AG09309 (cell line): ENCODE measurements at places on chromosomes 16 and 17.

- no peak for DNase-seq
These were observed 13.5 kb upstream of the PRKAR1A start for GRCh38 chr17:68498479-68499326.

DNA sequence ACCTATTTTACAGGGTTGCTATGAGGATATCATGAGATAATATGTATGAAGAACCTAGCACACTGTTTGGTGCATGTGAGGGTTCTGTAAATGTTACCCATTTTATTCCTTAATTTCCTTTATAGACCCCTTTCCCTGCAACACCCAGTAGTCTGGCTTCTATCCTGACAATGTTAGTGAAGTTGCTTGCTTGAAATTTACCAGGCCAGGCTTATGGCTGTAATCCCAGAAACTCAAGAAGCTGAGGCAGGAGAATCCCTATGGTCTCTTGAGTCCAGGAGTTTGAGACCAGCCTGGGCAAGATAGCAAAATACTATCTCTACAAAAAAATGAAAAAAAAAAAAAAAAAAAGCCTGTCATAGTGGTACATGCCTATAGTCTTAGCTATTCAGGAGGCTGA, 722.0 kb downstream of the MAF start:
- no peak for DNase-seq

DNA sequence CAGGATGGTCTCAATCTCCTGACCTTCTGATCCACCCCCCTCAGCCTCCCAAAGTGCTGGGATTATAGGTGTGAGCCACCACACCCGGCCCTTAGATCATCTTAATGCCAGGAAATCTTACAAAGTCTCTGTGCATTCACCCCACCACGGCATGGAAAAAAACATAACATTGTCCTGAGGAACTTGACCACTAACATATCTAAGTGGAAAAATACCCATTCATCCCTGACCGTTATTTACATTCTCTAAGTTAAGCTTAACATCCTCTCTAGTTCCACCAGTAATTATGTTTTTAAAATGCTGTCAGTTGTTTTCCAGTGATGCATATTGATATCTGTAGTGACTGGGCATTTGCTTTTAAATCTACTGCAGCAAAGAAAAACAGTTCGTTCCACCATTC, 3.4 kb upstream of the HID1 start:
- no peak for DNase-seq

- DNase-seq = no peak
These were observed 41.8 kb downstream of the IL4R start for GRCh38 chr16:27355610-27356009.

DNA sequence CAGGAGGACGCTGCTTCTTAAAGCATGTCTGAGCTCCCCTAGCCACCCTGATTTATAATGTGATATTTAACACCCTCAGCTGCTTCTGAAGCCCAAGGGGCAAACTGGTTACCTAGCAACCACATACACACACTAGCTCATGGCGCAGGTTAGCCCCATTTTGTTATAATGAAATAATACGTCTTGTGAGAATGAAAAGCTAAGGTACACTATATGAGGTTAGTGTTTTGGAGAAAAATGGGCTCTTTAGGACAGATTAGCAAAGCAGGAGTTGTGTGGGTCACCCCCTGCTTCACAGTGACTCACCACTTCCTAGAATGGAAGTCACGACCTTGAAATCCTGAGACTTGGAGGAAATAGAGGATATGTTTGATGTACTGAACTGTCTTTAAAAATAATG, 404.8 kb upstream of the HSBP1 start:
- DNase-seq = no peak

DNA sequence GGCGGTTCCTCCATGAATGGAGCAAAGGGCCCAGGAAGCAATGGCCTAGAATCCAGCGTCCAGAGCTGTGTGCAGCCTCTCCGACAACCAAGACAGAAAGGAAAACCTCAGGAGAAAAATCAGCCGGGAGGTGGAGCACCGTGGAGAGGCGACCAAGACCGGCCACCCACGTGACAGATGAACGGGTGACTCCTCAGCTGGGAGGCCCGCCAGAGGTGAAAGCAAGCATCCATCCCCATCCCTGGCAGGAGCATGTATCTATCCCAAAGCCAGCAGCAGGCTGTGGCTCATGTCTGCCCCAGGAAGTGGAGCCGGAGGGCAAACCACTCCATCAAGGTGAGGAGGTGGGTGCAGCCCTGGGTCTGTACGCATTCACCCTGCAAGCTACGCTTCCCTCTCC, 52.1 kb downstream of the FOXL1 start:
- DNase-seq = no peak

DNA sequence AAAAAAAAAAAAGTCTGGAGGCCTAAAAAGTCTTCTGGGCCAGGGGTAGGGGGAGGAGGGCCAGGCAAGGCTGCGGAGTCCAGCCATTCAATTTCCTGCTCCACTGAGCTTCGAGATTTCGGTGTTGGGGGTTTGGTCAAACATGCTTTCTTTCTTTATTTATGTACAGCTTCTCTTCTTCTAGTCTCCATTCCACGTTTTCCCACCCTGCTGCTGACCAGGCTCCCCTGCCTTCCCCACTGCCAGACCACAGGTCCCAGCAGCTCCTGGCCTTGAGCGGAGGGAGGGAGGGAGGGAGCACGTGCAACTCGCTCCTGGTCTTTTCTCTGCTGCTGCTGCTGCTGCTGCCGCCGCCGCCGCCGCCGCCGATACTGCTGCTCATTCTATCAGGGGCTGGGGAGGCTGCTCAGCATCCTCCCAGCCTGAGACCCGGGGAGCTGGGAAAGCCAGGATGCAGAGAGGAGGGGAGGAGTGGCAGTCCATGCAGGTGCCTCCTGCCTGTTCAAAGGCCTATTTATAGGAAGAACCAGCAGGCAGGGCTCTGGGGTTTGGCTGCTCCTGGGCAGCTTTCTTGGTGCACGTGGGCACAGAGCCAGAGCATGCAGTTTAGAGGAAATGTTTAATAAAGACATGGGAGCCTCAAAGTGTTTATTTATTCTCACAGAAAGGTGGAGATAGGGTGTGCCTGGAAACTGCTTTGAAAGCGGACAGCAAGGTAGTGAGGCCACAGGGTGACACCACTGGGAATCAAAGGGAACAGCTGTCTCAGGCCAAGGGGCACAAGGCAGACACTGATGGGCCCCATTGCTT, 23.4 kb upstream of the ZFHX3 start:
- no peak for DNase-seq

DNA sequence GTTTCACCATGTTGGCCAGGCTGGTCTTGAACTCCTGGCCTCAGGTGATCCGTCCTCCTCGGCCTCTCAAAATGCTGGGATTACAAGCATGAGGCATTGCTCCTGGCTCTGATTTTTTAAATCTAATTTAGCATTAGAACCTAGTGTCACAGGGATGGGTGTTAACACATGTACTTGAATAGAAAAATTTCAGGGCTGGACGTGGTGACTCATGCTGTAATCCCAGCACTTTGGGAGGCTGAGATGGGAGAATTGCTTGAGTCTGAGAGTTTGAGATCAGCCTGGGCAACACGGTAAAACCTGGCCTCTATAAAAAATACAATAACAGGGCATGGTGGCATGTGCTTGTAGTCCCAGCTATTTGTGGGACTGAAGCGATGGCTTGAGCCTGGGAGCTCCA, 6.0 kb upstream of the RNF135 start:
- DNase-seq = no peak

DNA sequence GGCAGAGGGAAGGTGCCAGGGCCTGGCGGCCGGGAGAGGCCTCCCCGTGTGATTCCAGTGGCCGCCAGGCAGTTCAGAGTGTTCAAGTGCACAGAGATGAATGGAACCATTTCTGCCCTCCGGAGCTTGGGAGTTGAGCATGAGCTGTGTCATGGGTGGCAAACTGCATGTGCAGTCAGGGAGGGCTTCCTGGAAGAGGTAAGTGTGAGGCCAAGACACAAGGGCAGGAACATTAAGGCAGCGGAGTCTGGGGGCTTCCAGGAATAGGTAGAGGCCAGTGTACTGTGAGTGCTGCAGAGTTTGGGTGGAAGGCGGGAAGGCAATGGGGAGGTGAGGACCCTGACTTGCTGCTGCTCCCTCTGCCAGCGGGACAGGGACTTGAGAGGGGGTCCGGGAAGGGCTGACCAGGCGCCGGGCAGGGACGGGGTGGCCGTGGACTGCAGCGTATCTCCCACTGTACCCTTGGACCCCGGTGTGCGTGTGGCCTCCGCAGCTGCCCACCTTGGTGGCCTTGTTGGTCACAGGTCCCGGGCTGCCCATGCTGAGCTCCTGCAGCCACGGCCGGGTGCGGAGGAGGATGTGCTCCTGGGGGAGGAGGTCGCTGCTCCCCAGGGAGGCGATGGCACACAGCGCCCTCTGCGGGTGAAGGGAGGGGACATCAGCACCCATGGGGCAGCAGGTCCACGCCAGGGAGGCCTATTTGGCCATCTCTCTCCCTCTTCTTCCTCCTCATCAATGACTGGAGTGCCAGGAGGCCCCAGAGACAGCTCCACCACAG, 7.5 kb upstream of the CEP131 start:
- no peak for DNase-seq

GRCh38 chr17:39627712-39628516, 1.2 kb downstream of the PPP1R1B start:
- no peak for DNase-seq

- DNase-seq = no peak
These were observed 28.5 kb upstream of the NACA2 start for GRCh38 chr17:61619493-61619892.

DNA sequence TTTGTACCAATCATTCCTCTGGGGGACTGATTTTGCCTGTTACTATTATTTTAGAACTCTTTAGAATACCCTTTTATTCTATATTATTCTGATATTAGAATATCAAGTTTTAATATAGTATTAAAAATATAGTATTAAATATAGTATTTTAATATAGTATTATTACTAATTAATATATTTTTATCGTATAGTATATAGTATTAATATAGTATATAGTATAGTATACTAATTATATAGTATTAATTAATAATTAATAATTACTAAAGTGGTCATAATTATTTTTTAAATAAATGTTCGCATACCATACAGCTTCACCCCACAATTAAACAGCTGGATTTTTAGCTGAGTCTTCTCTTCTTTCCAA, 73.3 kb downstream of the GNAO1 start:
- DNase-seq = no peak
